ENCODE measurements at places on chromosomes 11 and 22.

DNA sequence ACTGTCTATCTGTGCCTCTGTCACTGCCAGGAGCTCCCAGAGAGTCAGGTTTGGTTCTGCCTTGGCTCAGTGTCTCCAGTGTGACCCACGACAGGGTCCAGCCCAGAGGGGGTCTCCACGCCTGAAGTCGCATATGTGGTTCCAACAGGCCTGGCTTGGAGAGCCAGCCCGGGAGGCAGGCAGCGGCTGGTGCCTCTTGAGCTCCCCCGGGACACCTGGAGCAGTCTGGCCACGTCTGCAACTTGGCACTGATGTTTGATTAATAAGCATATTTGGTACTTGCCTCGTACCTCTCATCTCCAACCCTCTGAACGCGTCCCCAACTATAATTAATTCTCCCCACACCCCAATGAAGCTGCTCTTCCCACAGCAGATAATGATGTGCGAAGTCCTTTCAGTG lies 31.7 kb upstream of the SHISAL1 start:
- DNase-seq, result no peak

DNA sequence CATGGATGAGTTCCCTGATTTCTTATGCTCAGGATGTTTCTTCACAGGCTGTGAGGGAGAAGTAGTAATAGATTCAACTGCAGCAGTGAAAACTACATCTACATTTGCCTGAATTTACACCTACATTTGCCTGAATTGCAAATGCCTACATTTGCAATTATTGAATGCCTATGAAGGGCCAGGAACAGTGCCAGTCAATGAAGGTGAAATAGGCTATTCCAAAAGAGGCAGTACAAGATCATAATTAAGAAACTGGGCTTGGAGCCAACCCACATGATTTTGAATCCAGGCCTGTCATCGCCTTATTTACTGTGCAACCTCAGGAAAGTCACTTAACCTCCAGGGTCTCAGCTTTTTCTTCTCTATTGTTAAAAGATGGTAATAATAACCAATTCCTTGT lies 1353.3 kb downstream of the FAM181B start:
- DNase-seq, result no peak

- DNase-seq, result no peak
Measured at GRCh38 chr11:134152696-134153095, 71.1 kb downstream of the NCAPD3 start.

- DNase-seq, result no peak
Measured at GRCh38 chr22:48369789-48370507, 1457.7 kb downstream of the BRD1 start.

DNA sequence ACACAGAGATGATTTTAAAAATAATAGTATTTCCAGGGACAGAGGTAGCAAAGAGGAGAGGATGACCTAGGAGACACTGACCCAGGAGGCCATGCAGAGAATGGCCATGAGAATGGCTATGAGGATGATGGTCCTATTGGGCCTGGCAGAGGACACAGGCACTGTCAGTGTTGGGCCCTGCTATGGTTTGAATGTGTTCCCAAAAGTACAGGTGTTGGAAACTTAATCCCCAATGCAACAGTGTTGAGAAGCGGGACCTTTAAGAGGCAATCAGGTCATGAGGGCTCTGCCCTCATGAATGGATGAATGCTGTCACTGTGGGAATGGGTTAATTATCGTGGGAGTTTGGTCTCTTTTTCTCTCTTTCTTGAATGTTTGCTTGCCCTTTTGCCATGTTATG lies 61.6 kb downstream of the KCNC1 start:
- DNase-seq, result no peak

- DNase-seq, result no peak
Measured at GRCh38 chr22:34096770-34097169, 176.5 kb upstream of the LARGE1 start.
